ENCODE measurements at places on chromosomes 5 and 9. TPM values are rescaled to one million over a fixed set of nuclear protein-coding genes. Genes with fewer than 3 reads are reported as not detected.

TGFBI gene
- total RNA-seq: 245 TPM

ANKRD34B gene
- total RNA-seq: 0.39 TPM

GADD45G gene
- 5.5 TPM for total RNA-seq

FOXD4L4 gene
- 0.22 TPM for total RNA-seq

ACSL6 gene
- total RNA-seq: 27.9 TPM

PCDHGA6 gene
- 8.5 TPM for total RNA-seq

GLRA1 gene
- total RNA-seq: 39.1 TPM

LMX1B gene
- total RNA-seq: 7.9 TPM

PRR16 gene
- 2.0 TPM for total RNA-seq

CARTPT gene
- 17.0 TPM for total RNA-seq

HMHB1 gene
- total RNA-seq: not detected

F12 gene
- 3.2 TPM for total RNA-seq

OTP gene
- 1.8 TPM for total RNA-seq

NME5 gene
- total RNA-seq: 21.0 TPM

CCDC192 gene
- 0.50 TPM for total RNA-seq

SOX30 gene
- total RNA-seq: not detected

C5orf52 gene
- total RNA-seq: not detected

PCDHB5 gene
- total RNA-seq: 8.0 TPM

NRG2 gene
- 4.6 TPM for total RNA-seq

OR2S2 gene
- not detected for total RNA-seq

Measured in spinal cord (tissue), 10 donors.